ENCODE measurements at places on chromosomes 6 and 20.

GRCh38 chr6:37673436-37673835 lies 24.2 kb downstream of the MDGA1 start:
- DNase-seq = no peak

GRCh38 chr6:149842331-149842730 lies 21.8 kb downstream of the LRP11 start:
- no peak for DNase-seq

DNA sequence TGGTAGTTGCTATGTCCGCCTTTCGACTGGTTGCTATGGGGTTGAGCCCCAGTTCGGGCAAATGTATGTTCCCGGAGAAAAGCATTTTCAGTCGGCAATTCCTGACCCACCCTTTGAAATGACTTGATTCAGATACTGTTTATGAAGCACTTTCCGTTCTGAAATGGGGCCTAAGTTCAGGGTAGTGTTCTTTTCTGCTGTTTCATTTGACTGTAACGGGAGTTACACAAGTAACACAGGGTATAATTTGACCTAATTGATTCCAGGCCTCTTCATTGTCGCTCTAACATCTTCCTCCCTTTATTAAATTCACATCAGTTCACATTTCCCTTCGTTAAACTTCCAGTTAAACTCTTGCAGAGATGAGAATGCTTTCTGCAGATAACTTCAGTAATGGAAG lies 85.5 kb downstream of the BMP6 start:
- no peak for DNase-seq

- DNase-seq = no peak
These were observed 29.4 kb downstream of the COL20A1 start for GRCh38 chr20:63322146-63322932.
